Activated CD8-positive, alpha-beta T cell treated with anti-CD3 and anti-CD28 coated beads for 36 hours (primary cell): ENCODE measurements at places on chromosomes 5 and 9. TPM values are rescaled to one million over a fixed set of nuclear protein-coding genes. Genes with fewer than 3 reads are reported as not detected.
A peak's percentile ranks its signal among the peaks of the same experiment; 100 is the strongest.

The GABBR2 gene
- total RNA-seq, result not detected

The CYFIP2 gene
- 350 TPM for total RNA-seq

The TNC gene
- 0.22 TPM for total RNA-seq

The IL9 gene
- not detected for total RNA-seq

DNA sequence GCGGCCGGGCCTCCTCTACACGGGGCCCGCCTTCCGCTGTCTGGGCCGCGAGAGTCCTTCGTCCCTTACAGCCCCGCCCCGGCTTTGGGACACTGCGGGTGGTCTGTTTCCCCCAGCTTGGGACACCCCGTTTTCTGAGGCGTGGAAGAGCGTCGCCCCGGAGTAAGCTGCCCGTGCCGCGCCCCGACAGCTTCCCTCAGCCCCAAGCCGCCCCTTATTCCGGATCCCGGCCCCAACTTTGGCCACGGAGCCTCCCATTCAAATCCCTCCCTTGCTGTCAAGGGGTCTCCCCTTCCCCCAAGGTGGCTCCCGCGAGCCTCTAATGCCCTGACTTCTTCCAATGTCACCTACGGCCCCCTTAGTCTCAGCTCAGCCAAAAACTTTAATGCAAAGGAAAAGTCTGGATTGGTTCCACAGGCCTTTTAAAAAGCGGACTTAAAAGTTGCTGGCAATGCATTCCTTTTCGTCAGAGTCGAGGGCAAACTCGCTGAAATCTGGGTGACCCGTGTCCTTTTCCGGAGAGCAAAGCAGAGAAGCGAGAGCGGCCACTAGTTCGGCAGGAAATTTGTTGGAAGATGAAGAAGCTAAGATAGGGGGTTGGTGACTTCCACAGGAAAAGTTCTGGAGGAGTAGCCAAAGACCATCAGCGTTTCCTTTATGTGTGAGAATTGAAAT lies 19.8 kb downstream of the EXOSC2 start:
- peak overlapping the region; percentile 93 for H3K4me3 ChIP-seq
- H3K27me3 ChIP-seq, result no peaks in the 10 kb centered on the region
- DNase-seq, result no peak
- H3K4me1 ChIP-seq, result peaks cover 30% of the 10 kb centered on the region
- H3K36me3 ChIP-seq, result peaks cover 3% of the 10 kb centered on the region

GRCh38 chr9:136545692-136545964 lies 220 bp downstream of the NOTCH1 start:
- no peak overlapping the region for H3K4me3 ChIP-seq
- no peak for DNase-seq
- H3K4me1 ChIP-seq, result peaks cover 37% of the 10 kb centered on the region
- H3K36me3 ChIP-seq, result peaks cover 21% of the 10 kb centered on the region

- no peak for DNase-seq
- H3K4me1 ChIP-seq, result no peaks in the 10 kb centered on the region
- no peak overlapping the region for H3K4me3 ChIP-seq
- H3K27ac ChIP-seq, result no peak overlapping the region
- peaks cover 5% of the 10 kb centered on the region for H3K36me3 ChIP-seq
These were observed 188.3 kb downstream of the AGTPBP1 start for GRCh38 chr9:85553475-85553874.

DNA sequence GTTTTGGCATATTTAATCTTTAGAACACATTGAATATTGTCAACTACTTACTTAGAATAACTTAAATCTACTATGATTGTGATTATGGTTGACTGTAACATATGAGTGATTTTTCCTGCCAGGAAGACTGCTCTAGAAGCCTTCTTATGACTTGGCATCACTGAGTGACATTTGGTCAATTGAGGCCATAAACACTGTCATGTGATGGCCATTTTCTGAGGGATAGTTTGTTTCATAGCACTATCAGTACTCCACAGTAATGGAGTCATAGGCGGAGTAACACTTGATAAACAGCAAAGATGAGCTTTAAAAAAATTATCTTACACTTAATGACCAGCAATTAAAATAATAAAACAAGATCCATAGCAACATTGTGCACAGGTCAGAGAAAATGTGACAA lies 31.0 kb downstream of the C9orf40 start:
- H3K4me3 ChIP-seq, result no peak overlapping the region
- no peaks in the 10 kb centered on the region for H3K36me3 ChIP-seq
- DNase-seq, result no peak
- H3K27me3 ChIP-seq, result no peaks in the 10 kb centered on the region
- no peak overlapping the region for H3K27ac ChIP-seq

- DNase-seq, result no peak
- H3K27me3 ChIP-seq, result peaks cover 24% of the 10 kb centered on the region
- H3K27ac ChIP-seq, result no peak overlapping the region
- no peak overlapping the region for H3K4me3 ChIP-seq
- peaks cover 10% of the 10 kb centered on the region for H3K4me1 ChIP-seq
- no peaks in the 10 kb centered on the region for H3K36me3 ChIP-seq
These were observed 227.3 kb upstream of the DAPK1 start for GRCh38 chr9:87270221-87270847.

GRCh38 chr5:109413458-109413857 lies 3.7 kb upstream of the PJA2 start:
- H3K27ac ChIP-seq, result no peak overlapping the region
- peaks cover 10% of the 10 kb centered on the region for H3K36me3 ChIP-seq
- no peak for DNase-seq
- no peak overlapping the region for H3K4me3 ChIP-seq
- H3K4me1 ChIP-seq, result peaks cover 23% of the 10 kb centered on the region

DNA sequence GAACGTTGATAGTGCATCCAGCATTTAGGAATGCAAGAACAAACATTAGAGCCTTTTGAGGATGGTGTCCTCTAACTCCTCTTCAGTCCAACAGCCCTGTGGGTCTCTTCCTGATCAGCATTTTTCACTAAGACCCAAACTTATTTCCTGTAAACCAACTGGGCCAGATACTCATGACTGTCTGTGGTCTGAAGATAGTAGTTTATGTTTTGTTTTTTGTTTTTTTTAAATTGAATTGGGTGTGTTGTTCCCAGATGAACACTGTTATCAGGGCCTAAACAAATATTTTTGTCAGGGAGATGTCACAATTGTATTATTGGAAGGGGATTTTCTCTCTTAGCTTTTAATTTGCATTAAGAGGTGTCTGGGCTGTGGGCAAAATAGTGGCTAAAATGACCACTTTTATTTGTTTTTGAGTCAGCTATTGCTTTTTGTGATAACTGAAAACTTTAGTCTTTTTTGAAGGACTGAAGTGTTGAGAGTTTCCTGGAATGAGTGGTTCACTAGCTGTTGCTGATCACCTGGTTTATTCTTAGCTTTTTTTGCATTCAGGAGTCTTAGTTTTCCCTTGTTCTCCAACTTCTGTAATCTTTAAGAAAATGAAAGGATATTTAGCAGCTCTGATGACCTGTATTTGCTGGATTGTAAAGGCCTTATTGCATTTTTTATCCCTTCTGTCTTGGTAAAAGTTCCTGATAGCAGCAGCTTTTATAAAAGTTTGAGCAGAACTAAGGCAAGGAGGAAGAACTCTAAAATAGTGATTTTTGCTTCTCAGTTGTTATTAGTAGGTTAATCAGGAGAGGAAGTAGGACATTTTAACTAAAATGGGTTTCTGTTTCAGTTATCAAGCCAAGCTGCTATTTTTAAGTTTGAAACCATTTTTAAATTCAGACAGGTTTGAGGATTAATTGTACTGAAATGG lies 5.5 kb downstream of the MAN2A1 start:
- H3K36me3 ChIP-seq, result peaks cover 28% of the 10 kb centered on the region
- H3K4me3 ChIP-seq, result peak overlapping the region; percentile 33
- no peaks in the 10 kb centered on the region for H3K27me3 ChIP-seq
- H3K4me1 ChIP-seq, result peaks cover 83% of the 10 kb centered on the region

DNA sequence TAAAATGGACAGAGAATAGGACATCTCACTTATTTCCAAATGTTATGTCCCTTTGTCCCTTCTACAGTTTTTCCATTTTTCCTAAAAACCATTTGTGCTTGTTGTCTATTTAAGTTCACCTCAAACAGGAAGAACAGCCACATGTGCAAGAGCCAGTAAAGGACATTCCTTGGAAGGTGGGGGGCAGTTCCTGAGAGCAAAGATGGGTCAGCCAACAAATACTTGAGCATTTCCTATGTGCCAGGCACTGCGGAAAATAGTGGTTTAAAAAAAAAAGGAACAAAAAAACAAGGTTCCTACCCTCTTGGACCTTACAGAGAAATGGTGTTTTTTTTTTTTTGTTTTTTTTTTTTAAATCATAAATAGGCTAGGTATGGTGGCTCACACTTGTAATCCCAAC lies 26.8 kb downstream of the ANP32B start:
- H3K27me3 ChIP-seq, result no peaks in the 10 kb centered on the region
- peaks cover 26% of the 10 kb centered on the region for H3K4me1 ChIP-seq
- H3K27ac ChIP-seq, result no peak overlapping the region
- H3K36me3 ChIP-seq, result peaks cover 81% of the 10 kb centered on the region
- DNase-seq, result no peak

DNA sequence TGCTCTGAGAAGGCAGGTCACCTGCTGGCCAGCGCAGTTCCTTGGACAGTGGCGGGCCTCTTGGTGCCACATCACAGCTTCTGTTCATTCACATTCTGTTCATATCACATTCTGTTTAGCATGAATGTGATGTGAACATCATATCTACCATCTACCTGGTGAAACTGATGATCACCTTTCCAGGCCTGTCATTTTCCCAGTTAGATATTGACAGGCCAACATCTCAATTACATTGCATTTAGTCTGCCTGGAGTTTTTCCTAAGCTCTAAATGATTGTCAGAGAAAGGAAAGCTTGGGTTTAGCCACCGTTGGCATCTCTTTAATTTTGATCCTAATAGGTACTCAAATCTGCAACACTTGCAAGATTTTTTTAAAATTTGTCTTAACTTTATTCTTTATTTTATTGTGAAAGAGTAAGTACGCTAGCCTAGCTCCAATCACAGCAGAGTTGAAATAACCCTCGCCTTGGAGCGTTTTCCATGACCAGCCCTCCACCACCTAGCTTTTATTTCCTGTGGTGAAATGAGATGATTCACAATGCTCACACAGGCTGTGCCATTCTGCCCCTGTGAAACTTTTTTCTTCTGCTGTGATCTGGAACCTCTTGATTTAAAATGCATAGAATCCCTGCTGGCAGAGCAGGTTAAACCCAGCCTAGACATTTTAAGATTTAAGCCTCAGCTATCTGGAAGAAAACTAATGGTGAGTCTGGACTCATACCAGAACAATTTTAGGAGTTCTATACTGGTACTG lies 225.0 kb downstream of the ESM1 start:
- H3K4me1 ChIP-seq, result peaks cover 24% of the 10 kb centered on the region
- H3K4me3 ChIP-seq, result no peak overlapping the region
- no peaks in the 10 kb centered on the region for H3K36me3 ChIP-seq
- H3K27ac ChIP-seq, result no peak overlapping the region

GRCh38 chr9:104992659-104993058 lies 64.7 kb upstream of the ABCA1 start:
- H3K27ac ChIP-seq, result no peak overlapping the region
- peak overlapping the region; percentile 78 for H3K4me3 ChIP-seq
- peaks cover 35% of the 10 kb centered on the region for H3K27me3 ChIP-seq
- peaks cover 32% of the 10 kb centered on the region for H3K4me1 ChIP-seq
- no peaks in the 10 kb centered on the region for H3K36me3 ChIP-seq

GRCh38 chr9:124353811-124354274 lies 61.4 kb downstream of the PSMB7 start:
- no peak overlapping the region for H3K27ac ChIP-seq
- no peaks in the 10 kb centered on the region for H3K27me3 ChIP-seq
- peaks cover 14% of the 10 kb centered on the region for H3K4me1 ChIP-seq
- DNase-seq, result no peak
- H3K36me3 ChIP-seq, result peaks cover 25% of the 10 kb centered on the region

- H3K4me3 ChIP-seq, result no peak overlapping the region
- H3K27ac ChIP-seq, result no peak overlapping the region
- H3K36me3 ChIP-seq, result peaks cover 6% of the 10 kb centered on the region
These were observed 51.6 kb downstream of the F2RL2 start for GRCh38 chr5:76571559-76571958.

GRCh38 chr5:89260254-89260653 lies 377.3 kb upstream of the MEF2C start:
- H3K4me1 ChIP-seq, result no peaks in the 10 kb centered on the region
- no peak for DNase-seq
- no peak overlapping the region for H3K4me3 ChIP-seq
- no peak overlapping the region for H3K27ac ChIP-seq
- H3K36me3 ChIP-seq, result no peaks in the 10 kb centered on the region
- H3K27me3 ChIP-seq, result peaks cover 1% of the 10 kb centered on the region

DNA sequence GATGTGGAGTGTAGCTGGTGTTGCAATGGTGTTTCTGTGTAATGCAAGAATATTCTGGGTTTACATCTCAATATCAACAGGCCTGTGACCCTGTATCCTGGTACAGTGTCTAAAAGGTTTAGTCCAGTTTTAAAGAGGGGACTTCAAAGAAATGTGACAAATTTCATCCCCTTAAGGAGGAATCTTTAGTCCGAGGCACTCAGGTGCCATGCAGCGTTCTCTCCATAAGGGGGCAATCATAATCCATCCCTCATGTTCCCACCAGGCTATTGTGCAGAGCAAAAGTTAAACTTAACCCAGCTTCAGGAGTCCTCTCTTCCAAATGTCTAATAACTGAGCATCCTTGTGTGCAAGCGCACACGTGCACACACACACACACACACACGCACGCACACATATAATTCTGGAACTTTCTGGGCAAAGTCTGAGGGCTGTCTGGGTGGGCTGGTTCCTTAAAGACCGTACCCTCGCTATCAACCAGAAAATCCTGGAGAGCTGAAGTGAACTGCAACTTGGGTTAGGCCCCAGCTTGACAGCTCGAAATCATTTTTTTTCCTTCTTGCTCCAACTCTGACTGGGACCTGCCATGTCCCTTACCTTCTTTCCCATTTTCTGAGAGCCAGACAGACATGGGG lies 46.0 kb downstream of the CRB2 start:
- no peaks in the 10 kb centered on the region for H3K27me3 ChIP-seq
- no peak overlapping the region for H3K4me3 ChIP-seq
- no peak overlapping the region for H3K27ac ChIP-seq

DNA sequence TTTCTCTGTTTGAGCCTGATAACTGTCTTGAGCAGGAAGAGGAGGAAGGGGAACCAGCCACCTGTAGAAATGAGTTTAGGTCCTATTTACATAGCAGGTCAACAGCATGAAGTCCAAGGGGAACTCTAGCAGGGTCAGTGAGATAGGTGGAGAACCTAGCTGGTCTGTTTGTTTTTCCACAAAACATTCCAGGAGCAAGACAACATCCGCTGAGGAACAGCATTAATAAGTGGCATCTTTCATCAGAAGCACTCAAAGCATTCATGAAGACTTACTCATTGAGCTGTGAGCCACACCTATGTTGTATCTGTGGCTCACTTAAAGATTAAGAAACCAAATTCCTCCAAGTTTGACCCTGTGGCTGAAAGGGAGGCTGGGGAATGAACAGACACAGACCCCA lies 115.9 kb downstream of the ACTBL2 start:
- H3K27ac ChIP-seq, result no peak overlapping the region
- H3K36me3 ChIP-seq, result no peaks in the 10 kb centered on the region

DNA sequence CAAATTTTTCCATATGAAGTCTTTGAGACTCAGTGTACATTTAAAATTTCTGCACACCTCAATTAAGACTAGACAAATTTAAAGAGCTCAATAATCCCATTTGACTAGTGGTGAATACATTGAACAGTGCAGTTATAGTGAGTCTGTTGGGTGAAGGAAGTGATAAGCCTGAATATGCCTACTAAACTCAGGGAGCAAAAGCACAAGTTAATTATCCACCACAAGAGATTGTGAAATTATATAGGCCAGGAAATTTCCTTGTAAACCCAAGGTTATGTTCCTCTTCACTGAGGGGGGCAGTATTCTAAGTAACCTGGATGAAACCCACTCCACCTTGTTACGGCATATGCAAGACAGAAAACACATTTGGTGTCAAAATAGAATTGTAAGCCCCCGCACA lies 612.9 kb upstream of the DAB2 start:
- H3K4me3 ChIP-seq, result no peak overlapping the region
- no peaks in the 10 kb centered on the region for H3K27me3 ChIP-seq
- no peaks in the 10 kb centered on the region for H3K4me1 ChIP-seq
- H3K27ac ChIP-seq, result no peak overlapping the region
